ENCODE measurements at places on chromosomes 7 and 10. TPM values are rescaled to one million over a fixed set of nuclear protein-coding genes. Genes with fewer than 3 reads are reported as not detected.

- DNase-seq = no peak
Measured at GRCh38 chr10:94156453-94156852, 162.7 kb downstream of the PLCE1 start.

DNA sequence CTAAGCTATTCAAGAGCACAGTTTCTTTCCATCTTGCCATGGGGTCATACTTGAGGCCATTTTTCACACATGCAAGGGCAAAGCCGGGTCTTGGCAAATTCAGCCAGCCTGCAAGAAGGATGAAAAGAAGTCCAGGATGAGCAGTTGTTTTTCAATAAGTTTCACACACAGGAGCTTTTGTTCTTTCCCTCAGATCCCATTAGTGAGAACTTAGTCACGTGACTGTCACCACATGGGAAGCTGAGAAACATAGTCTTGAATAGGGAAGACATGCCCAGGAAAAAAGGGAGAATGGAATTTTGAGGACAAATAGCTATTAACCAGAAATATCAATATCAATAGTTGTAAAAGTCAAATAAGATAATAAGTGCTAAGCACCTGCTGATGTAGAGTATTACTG, 137.7 kb downstream of the AHR start:
- DNase-seq = no peak

ACTL6B gene
- not detected for total RNA-seq

PRPS1L1 gene
- not detected for total RNA-seq

SLC35G1 gene
- 8.5 TPM for total RNA-seq
